ENCODE measurements at places on chromosomes 5 and 9. TPM values are rescaled to one million over a fixed set of nuclear protein-coding genes. Genes with fewer than 3 reads are reported as not detected.

DNA sequence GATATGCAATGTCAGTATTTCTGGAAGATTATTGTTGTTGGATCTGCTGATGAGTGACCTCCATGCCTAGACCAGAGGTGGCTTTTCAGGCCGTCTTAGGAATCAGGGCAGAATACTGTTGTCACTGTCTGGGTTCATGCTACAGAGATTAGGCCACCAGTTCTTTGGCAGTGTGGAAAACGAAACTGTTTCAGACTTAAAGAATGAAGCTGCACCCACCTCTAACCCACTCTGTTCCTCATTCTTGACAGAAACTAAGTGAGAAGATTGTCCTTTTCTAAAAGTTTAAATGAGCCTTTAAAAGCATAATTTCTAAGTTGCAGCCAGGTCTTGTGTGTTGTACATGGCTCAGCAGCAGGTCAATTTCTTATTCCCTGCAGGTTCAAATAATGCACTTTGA lies 444.3 kb downstream of the ENC1 start:
- peaks cover 21% of the 10 kb centered on the region for H3K27me3 ChIP-seq
- no peak for DNase-seq
- no peaks in the 10 kb centered on the region for H3K4me1 ChIP-seq
- no peaks in the 10 kb centered on the region for H3K36me3 ChIP-seq

- peaks cover 19% of the 10 kb centered on the region for H3K27me3 ChIP-seq
- H3K4me1 ChIP-seq = peaks cover 13% of the 10 kb centered on the region
- DNase-seq = no peak
- no peak overlapping the region for H3K4me3 ChIP-seq
- H3K27ac ChIP-seq = no peak overlapping the region
These were observed 107.3 kb upstream of the SPIN1 start for GRCh38 chr9:88280816-88281382.

GRCh38 chr5:107542831-107543231 lies 127.9 kb downstream of the EFNA5 start:
- H3K36me3 ChIP-seq = no peaks in the 10 kb centered on the region
- no peak overlapping the region for H3K27ac ChIP-seq
- H3K27me3 ChIP-seq = no peaks in the 10 kb centered on the region

- DNase-seq = no peak
- H3K27ac ChIP-seq = no peak overlapping the region
- H3K4me1 ChIP-seq = no peaks in the 10 kb centered on the region
- H3K36me3 ChIP-seq = no peaks in the 10 kb centered on the region
- H3K4me3 ChIP-seq = no peak overlapping the region
These were observed 19.2 kb upstream of the TXNDC8 start for GRCh38 chr9:110356639-110357395.

The LRSAM1 gene
- total RNA-seq = 34.4 TPM

The SETD9 gene
- 12.1 TPM for total RNA-seq

The CXXC5 gene
- total RNA-seq = 4.7 TPM

The FCN2 gene
- total RNA-seq = not detected

The IL3 gene
- total RNA-seq = not detected
